Activated naive CD4-positive, alpha-beta T cell treated with anti-CD3 and anti-CD28 coated beads for 36 hours (primary cell): ENCODE measurements at places on chromosomes 1 and 21. TPM values are rescaled to one million over a fixed set of nuclear protein-coding genes. Genes with fewer than 3 reads are reported as not detected.

Gene SPRR5
- total RNA-seq: not detected

DNA sequence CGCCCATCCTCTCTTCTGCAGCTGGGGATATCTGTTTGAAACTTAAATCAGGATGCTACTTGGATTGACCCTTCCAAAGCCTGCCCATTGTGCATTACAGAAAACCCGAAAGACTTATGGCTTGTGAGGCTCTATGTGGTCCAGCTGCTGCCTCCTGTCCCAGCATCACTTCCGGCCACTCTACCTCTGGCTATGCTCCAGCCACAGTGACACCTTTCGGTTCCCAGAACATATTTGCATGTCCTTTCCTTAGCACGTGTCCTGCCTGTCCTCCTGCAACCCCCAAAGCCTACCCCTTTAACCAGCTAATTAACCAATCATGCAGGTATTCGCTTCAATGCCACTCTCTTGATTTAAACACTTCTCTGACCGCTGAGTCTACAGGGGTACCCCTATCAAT, 167.6 kb downstream of the PRDM2 start:
- DNase-seq: no peak

DNA sequence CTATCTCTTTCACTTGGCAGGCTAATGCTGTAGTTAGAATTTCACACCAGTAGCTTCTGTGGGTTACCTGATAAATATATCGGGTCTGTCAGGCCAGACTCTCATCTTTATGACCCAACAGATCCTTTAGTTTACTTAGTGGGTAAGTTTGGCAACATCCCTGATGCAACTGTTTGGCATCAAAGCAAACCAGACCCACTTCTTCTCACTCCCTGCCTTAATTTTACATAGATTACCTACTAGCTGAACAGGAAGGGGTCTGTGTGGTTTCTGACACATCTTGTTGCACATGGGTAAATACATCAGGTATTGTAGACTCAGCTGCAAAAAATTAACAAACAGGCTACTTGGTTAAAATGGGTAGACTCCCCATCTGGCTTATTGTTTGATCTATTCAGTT, 3.2 kb upstream of the GUK1 start:
- DNase-seq: no peak

GRCh38 chr1:59776960-59777852, 37.5 kb upstream of the HOOK1 start:
- no peak for DNase-seq

GRCh38 chr21:44836666-44837471, 19.0 kb upstream of the SUMO3 start:
- DNase-seq: no peak
